ENCODE measurements at places on chromosomes 13 and 19. TPM values are rescaled to one million over a fixed set of nuclear protein-coding genes. Genes with fewer than 3 reads are reported as not detected.

The FCHO1 gene
- total RNA-seq = 6.1 TPM

The MAST3 gene
- 24.0 TPM for total RNA-seq

The PRSS57 gene
- total RNA-seq = not detected

The ETV2 gene
- total RNA-seq = 0.31 TPM

The ZNF805 gene
- total RNA-seq = 13.8 TPM

The PRRG2 gene
- total RNA-seq = 11.7 TPM

The GRIN3B gene
- 2.6 TPM for total RNA-seq

GRCh38 chr13:95226476-95226875 lies 74.8 kb downstream of the ABCC4 start:
- no peak for DNase-seq

- DNase-seq = no peak
These were observed 238.7 kb downstream of the LIG4 start for GRCh38 chr13:107976628-107977027.

- DNase-seq = no peak
These were observed 13.3 kb upstream of the MKNK2 start for GRCh38 chr19:2064395-2064787.

- DNase-seq = no peak
These were observed 45.8 kb downstream of the LRCH1 start for GRCh38 chr13:46598820-46599180.

GRCh38 chr19:52335768-52336116 lies 301 bp upstream of the ZNF610 start:
- DNase-seq = no peak

DNA sequence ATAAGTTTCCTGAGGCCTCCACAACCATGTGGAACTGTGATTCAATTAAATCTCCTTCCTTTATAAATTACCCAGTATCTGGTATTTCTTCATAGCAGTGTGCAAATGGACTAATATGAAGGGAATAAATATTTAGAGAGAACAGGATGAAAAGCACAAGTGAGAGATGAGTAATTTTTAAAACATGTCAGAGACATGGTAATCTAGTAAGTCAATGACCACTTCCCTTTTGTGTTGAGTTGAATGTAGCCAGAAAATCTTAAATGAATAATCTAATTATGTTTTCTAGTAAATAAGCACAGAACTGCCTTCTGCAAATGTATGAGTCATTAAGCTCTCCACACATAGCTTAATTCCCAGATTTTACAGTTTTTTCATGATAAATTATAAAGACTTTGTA lies 524.1 kb upstream of the SLITRK5 start:
- no peak for DNase-seq

- peak; percentile 55 for DNase-seq
These were observed 395.8 kb upstream of the KLF12 start for GRCh38 chr13:74530011-74530410.

GRCh38 chr13:98761986-98762616 lies 9.6 kb upstream of the SLC15A1 start:
- DNase-seq = no peak

- no peak for DNase-seq
These were observed 26.3 kb upstream of the GJB6 start for GRCh38 chr13:20258208-20258962.

- no peak for DNase-seq
These were observed 343.0 kb downstream of the KLF5 start for GRCh38 chr13:73401769-73402168.

DNA sequence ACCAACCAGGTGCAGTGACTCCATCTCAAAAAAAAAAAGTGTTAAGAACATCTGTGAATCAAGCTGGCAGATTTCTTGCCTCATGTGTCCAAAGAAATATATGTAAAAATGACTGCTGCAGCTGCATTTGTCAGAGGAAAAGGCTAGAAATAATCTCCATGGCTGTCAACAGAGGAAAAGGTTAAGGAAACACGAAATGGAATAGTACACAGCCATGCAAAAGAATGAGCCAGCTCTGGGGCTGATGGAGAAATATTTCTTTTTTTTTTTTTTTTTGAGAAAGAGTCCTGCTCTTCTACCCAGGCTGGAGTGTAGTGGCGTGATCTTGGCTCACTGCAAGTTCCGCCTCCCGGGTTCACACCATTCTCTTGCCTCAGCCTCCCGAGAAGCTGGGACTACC lies 6.6 kb downstream of the RAB3D start:
- DNase-seq = no peak

- peak; percentile 96 for DNase-seq
These were observed 1.9 kb upstream of the HNRNPL start for GRCh38 chr19:38851622-38852230.

DNA sequence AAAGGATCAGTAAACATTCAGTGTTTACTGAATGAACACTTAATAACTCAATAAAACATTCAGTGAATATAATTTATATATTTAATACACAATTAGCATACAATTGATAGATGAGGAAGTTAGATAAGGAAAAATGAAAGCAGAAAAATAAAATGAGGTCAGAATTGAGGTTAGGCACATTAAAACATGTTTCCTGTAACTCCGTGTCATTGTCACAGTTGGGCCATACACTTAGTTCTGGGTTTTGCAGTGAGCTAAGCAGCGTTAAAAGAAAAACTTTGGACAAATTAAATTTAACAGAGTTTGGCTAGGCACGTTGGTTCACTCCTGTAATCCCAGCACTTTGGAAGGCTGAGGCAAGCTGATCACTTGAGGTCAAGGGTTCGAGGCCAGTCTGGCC lies 71.4 kb downstream of the MIPEP start:
- no peak for DNase-seq

DNA sequence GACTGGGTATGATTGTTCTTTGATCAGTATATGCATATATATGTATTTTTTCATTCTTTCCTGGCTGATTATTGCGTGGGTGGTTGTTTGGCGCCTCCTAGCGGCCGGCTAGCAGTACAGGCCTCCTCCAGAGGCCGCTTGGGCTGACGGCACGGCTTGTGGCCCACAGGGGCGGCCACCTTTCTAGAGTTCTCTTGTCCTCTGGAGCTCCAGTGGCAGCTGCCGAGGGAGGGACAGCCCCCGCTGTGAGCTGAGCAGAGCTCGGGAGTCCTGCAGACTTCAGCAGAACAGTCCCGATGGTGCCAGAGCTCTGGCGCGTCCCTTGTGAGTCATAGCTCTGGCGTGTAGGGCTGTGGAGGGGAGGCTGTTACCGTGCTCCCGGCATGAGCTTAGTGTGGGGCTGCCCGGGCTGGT lies 22.5 kb upstream of the ZNF429 start:
- DNase-seq = peak; percentile 63

DNA sequence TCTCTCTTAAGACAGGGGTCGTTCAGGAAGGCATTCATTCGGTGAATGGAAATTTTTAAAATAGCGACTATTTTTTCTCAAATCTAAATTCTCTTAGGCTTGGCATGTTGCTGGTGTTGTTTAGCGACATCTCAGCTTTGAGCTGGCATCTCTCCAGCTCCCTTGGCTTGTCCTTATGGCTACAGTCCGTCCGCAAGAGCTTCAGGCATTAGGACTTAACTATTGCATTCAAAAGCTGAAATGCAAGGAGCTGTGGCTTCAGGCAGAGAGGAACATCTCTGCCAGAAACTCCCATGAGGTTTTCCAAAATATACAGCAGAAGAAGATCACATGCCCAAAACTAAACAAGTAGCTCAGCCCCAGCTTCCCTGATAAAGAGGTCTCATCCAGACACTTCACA lies 578.5 kb downstream of the EFNB2 start:
- DNase-seq = peak; percentile 87

DNA sequence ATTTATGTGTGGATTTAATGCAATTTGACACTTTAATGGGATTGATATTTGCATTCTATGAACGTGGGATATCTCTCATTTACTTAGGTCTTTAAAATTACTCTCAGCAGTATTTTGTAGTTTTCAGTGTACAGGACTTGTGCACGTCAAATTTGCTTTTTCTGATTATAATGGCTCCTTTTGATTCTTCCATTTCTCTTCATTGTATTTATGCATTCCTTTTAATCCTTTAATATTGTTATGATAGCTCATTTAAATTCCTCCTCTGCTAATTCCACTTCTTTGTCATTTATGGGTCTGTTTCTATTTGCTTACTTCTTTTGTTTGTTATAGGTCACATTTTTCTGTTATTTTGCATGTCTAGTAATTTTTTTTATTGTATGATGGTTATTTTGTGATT lies 226.6 kb downstream of the ATP8A2 start:
- DNase-seq = no peak

GRCh38 chr13:74077792-74078191 lies 56.4 kb downstream of the KLF12 start:
- peak; percentile 76 for DNase-seq

DNA sequence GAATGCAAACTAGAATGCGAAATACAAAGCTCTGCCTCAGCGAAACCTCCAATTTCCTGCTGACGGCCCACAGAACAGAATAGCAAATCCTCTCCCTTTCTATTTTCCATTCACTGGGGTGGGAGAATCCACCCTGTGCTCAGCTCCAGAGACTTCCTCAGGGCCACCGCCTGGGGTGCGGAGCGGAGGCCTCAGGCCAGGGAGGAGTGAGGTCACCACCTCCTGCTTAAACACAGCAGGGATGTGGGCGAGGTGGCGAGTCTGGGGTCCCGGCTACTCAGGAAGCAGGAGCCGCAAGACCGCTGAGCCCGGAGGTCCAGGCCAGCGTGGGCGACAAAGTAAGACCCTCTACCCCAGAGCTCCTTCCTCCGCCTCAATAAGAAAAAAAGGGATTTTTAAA lies 666 bp upstream of the ZNF320 start:
- DNase-seq = no peak

GRCh38 chr19:16449330-16449961 lies 22.3 kb downstream of the EPS15L1 start:
- DNase-seq = no peak

DNA sequence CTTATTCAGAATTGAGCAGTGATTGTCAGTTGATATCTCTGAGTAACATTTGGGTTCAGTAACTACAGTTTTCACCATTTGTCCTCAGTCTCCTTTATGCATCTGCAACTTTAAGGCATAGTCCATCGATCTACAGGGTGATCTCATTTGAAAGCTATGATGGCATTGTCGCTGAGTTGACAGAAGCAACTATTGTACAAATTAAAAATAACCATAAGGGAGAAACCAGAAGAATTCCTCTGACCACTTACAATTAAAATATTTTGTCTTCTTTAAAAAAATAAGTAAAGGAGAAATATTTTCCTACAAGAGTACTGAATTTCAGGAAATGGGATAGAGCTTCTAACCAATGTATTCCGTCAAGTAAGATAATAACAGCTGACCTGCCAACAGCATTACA lies 30.6 kb downstream of the RAP2A start:
- DNase-seq = no peak

DNA sequence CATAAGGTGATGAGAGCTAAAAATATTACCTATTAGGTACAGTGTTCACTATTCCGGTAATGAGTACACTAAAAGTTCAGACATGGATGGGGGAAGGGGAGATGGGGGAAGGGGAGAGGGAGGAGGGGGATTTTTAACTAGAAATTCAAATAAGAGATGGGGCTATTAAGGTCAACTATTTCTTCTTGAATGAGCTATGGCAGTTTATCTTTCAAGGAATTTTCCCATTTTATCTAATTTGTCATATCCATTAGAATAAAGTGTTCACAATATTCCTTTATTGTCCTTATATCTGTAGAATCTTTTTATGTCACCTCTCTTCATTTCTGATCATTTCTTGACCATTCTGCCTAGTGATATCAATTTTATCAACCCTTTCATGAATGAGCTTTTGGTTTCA lies 362.4 kb downstream of the SUCLA2 start:
- no peak for DNase-seq

- DNase-seq = no peak
These were observed 15.3 kb upstream of the MAP1S start for GRCh38 chr19:17703824-17704463.

DNA sequence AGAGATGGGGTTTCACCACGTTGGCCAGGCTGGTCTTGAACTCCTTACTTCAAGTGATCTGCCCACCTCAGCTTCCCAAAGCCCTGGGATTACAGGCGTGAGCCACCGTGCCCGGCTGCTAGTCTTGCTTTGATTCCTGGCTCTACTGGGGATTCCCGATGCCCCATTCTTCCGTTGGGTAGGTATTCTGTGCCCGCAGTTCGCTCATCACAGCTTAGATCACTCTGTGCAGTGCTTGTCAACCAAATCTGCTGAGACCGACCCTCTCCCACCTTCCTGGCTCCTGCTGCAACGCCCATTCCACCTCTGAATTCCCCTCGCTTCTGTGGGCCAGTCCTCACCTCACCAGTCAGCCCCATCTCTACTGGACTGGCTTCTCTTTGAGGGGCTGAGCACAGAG lies 4.6 kb upstream of the ZNF414 start:
- DNase-seq = no peak

DNA sequence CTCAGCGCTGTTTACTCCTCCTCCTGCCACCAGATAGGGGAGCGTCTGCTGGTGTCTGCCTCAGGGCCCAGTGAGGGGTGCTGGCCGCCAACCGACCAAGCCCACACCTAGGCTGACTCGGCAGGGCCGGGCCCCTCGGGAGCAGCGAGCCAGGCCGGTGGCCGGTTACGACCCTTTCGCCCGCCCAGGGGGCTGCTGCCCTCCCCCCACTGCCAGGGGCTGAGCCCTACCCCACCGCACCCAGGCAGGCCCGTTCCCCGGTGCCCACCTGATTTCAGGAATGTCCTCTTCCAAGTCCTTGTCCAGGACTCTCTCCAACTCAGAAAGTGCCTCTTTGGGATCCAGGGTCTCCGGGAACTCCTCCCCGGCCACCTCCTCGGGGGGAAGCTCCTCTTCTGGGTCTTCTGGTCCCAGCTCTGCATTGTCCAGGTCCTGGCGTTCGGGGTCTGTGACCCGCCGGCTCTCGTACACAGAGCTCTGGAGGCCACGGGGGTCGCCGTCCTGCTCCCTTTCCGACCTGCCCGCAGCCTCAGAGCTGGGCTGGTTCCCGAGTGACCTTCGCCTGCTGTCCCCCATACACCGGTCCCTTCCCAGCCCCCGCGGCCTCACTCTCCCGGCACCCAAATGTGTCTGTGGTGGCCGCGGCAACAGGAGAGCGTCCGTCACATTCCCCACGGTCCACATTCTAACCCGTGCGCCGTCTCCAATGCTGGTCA lies 31.0 kb upstream of the MIER2 start:
- DNase-seq = no peak

GRCh38 chr19:5961969-5962945 lies 15.7 kb downstream of the RANBP3 start:
- peak; percentile 89 for DNase-seq
